ENCODE measurements at places on chromosomes 3 and 15. TPM values are rescaled to one million over a fixed set of nuclear protein-coding genes. Genes with fewer than 3 reads are reported as not detected.

Gene MRAS
- polyA plus RNA-seq: 184 TPM

Gene SERPINI2
- 1.3 TPM for polyA plus RNA-seq

Gene CPN2
- polyA plus RNA-seq: 0.07 TPM

Gene RARRES1
- polyA plus RNA-seq: 25.5 TPM

Gene RTP1
- not detected for polyA plus RNA-seq

Gene DUOX1
- polyA plus RNA-seq: 2.0 TPM

Gene NAALADL2
- 1.3 TPM for polyA plus RNA-seq

Gene ARHGEF26
- 3.5 TPM for polyA plus RNA-seq

Gene ESYT3
- 0.66 TPM for polyA plus RNA-seq

Gene BFSP2
- polyA plus RNA-seq: not detected

All from right cardiac atrium (tissue), 5 donors.